ENCODE measurements at places on chromosomes 7 and 10. TPM values are rescaled to one million over a fixed set of nuclear protein-coding genes. Genes with fewer than 3 reads are reported as not detected.

The TSPAN12 gene
- total RNA-seq: not detected

The FAM237B gene
- total RNA-seq: not detected

DNA sequence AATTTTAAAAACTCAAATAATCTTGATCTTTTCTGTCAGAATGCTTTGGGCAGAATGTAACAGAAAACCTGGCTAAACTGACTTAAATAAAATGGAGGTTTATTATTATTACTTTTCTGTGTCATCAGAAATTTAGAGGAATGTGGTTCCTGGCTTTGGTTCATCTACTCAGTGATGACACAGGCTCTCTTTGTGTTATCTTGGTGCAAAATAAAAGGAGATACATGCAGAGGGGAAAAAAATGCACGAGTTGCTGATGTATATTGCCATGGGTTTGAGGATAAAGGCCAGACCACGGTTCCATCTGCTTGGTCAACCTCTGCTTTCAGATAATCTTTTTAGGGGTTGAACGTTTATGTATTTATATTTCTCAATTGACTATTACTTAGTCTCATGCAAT lies 181.4 kb downstream of the SUGCT start:
- H3K4me1 ChIP-seq: peaks cover 5% of the 10 kb centered on the region
- H3K36me3 ChIP-seq: peaks cover 1% of the 10 kb centered on the region
- H3K4me3 ChIP-seq: no peak overlapping the region
- no peaks in the 10 kb centered on the region for H3K27me3 ChIP-seq
- no peak for DNase-seq
- no peak overlapping the region for H3K27ac ChIP-seq

DNA sequence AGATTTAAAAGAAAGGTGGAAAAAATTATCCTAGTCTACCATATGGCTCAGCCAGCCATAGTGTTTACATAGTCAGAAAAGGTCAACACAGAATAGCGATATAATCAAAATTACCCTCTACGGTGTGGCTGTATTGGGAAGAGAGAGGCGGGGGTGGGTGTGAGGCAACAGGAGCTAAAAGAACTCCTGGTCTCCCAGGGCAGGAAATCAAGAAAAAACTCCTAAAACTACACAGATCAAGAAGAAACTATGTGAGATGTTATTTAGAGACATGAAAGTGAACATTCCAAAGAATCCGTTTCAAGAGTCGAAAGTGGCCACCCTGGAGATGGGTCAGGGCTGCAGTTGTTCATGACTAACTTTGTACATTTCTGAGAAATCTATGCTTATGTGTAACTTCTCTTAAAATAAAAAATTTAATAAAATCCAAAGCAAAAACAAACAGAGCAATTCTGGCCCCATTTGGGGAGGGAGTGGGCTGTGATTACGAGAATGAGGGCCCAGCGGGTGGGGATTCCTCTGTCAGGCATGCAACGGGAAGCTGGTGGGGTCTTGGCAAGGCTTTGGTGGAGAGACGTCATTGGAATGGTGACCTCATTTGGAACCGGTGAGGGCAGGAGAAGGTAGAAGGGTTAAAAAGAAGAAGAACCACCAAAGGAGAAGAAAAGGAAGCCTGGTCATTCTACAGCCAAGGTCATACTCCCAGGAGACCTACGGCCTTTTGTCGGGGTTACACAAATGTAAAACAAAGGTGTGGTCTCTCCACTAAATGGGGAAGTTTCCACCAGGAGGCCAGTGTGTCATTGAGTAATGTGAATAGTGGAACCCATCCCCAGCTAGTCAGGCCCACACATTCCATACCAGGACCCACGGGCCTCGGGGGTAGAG lies 71.2 kb upstream of the DUSP5 start:
- peaks cover 1% of the 10 kb centered on the region for H3K27me3 ChIP-seq
- H3K36me3 ChIP-seq: no peaks in the 10 kb centered on the region
- H3K4me3 ChIP-seq: no peak overlapping the region
- H3K4me1 ChIP-seq: peaks cover 25% of the 10 kb centered on the region
- H3K27ac ChIP-seq: peak overlapping the region; percentile 77
- DNase-seq: no peak
